DMS153 (cell line): ENCODE measurements at places on chromosomes 1 and 21.

- DNase-seq: no peak
Measured at GRCh38 chr1:157751283-157751682, 25.6 kb downstream of the FCRL2 start.

DNA sequence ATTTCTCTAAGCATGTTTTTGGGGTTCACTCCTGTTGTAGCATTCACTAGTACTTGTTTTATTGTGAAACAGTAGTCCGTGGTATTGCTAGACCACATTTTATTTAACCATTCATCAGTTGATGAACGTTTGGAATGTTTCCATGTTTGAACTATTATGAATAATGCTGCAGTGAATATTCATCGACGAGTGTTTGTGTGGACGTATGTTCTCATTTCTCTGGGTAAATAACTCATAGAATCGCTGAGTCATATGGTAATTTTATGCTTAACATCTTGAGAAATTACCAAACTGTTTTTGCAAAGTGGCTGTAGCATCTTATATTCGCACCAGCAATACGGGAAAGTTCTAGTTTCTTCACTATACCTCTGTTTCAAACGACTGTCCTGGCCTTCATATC is 28.0 kb upstream of the KAZN start:
- DNase-seq: no peak

GRCh38 chr1:27600498-27601175 is 3.3 kb downstream of the AHDC1 start:
- no peak for DNase-seq

GRCh38 chr21:43640400-43640799 is 18.9 kb downstream of the HSF2BP start:
- no peak for DNase-seq

- no peak for DNase-seq
Measured at GRCh38 chr21:41651830-41652229, 115.0 kb downstream of the RIPK4 start.

DNA sequence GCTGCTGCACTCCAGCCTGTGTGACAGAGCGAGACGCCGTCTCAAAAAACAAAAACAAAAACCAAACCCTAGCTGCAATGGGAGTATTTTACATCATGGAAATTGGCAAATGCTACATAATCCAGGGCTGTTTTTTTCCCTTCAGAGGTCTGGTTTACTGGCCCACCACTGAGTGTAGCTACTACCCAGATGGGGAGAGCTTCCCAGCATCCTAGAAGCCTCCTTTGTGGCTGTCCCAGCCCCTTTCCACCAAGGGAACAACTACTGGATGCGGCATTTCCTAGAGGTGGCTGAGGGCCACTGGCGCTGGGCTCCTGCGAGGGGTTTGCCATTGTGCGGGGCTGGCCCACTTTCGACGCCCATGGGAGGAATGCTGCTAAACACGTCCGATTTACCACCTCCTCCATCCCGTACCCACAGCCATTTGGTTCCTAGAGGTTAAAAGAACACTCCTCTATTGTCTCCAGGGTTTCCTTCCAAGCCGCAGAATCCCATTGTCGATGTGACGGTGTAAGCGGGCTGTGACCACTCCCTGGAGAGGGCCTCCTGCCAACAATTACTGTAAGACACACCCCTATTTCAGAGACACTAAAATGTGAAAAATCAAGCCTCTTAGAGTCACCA is 55.4 kb downstream of the RUNX3 start:
- no peak for DNase-seq

GRCh38 chr21:37145635-37146111 is 72.6 kb downstream of the TTC3 start:
- no peak for DNase-seq

DNA sequence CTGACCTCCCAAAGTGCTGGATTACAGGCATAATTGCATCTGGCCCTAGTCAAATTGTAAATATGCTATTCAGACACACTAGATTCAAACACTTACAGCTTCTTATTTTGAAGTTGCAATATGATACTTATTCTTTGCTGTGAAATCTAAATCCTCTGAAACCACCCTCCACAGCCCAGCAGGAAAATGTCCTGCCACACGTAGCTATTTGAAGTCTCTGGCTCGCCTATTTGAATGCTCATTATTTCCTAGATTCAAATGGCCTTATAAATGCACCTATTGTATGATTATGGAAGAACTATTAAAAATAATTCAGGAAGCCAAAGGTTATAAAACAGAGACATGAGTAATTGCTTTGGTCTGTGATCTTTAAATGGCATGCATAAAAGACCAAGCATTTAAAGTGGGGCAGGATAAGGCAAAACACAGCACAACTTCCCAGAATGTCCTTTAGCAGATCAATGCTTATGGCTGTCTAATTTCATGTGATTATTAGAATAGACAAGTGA is 26.6 kb upstream of the FBXO28 start:
- DNase-seq: no peak

- peak; percentile 8 for DNase-seq
Measured at GRCh38 chr1:153805042-153805745, 30.0 kb downstream of the SLC27A3 start.

GRCh38 chr1:176696109-176696508 is 233.1 kb downstream of the PAPPA2 start:
- DNase-seq: peak; percentile 99

- no peak for DNase-seq
Measured at GRCh38 chr1:21082073-21082472, 94.6 kb downstream of the EIF4G3 start.

DNA sequence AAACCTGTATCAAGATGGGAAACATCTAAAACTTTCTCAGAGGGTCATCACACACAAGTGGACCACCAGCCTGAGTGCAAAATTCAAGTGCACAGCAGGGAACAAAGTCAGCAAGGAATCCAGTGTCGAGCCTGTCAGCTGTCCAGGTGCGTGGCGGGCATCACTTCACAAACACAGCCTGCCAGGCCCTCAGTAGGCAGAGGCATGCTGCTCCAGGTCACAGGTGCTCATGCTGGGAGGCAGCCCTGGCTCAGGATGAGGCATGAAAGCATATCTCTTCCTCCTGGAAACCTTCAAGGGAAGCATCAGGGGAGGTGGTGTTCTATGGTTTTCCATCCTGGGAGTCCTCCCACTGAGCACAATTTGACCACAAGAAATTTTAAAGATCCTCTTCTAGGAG is 6.3 kb downstream of the CD2 start:
- no peak for DNase-seq

DNA sequence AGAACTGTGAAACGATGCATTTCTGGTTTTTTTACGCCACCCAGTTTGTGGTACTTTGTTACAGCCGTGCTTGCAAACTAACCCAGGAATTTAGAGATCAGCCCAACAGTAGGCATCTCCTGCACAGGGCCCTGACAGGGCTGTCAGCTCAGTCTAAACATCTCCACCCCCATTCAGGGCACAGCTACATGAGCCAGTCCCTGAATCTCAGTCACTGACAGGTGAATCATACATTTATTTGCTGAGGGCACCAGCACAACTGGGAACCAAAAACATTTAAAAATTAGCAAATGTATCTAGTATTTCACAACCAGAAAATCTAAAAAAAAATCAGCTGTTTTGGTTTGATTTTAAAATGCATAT is 30.7 kb downstream of the PRDX6 start:
- no peak for DNase-seq

GRCh38 chr1:218679391-218679790 is 334.3 kb downstream of the TGFB2 start:
- no peak for DNase-seq

GRCh38 chr21:31397939-31398338 is 53.9 kb upstream of the TIAM1 start:
- DNase-seq: no peak

- no peak for DNase-seq
Measured at GRCh38 chr1:55002686-55003085, 4.0 kb downstream of the BSND start.

GRCh38 chr21:28334407-28334806 is 658.3 kb downstream of the LTN1 start:
- DNase-seq: no peak

GRCh38 chr1:212127221-212127620 is 91.7 kb downstream of the DTL start:
- no peak for DNase-seq

GRCh38 chr1:182080955-182081582 is 19.6 kb upstream of the ZNF648 start:
- no peak for DNase-seq

GRCh38 chr1:67749844-67750690 is 65.1 kb downstream of the GADD45A start:
- DNase-seq: peak; percentile 34

GRCh38 chr1:78121710-78122109 is 75.9 kb downstream of the GIPC2 start:
- no peak for DNase-seq

DNA sequence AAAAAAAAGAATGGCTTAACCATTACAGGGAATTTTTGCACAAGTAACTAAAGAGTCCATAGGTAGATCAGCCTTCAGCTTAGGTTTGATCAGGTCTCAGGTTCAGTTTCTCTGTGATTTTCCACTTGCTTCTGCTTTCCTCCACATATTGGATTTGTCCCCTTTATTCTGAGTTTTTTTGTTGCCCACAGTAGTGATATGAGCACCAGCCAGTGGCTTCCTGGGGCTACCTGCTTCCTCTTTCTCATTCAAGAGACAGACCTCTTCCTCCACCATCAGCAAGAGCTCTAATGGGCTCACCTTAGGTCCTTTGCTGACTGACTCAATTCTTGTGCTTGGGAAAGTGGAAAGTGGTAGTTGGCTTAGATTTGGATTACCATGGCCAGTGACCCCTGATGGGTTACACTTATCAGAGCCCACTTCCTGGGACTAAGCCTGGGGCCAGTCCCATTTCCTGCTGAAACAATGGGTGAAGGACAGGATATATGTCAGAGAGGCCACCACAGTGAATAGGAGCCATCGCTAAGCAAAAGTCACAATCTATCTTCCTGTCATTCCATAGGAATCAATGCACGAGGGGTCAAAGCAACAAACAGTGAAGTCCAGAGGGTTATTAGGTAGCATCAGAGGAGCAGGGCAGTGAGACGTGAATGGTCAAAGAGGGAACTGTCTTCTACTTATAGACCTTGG is 12.8 kb upstream of the PLA2G2E start:
- DNase-seq: no peak

DNA sequence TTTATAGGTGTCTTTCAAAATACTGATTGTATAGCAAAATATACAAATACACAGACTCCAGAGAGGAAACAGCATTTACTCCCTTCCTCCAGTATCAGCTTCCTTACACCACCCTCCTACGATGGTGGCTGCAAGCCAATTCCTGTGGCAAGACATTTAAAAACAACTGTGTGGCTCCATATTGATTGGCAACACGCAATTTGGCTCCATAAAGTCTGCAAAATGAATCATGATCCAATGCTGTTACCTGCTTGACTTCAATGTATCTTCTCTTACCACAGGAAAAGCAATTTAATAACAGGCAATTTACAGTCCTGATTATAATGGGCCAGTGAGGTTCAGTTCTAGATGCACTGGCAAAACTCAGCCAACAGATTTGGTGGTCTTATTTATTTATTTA is 19.7 kb upstream of the ATP6V1G3 start:
- DNase-seq: peak; percentile 38

- DNase-seq: no peak
Measured at GRCh38 chr1:13774121-13774520, 74.1 kb downstream of the PRDM2 start.

GRCh38 chr21:35764077-35764476 is 296.2 kb downstream of the SETD4 start:
- no peak for DNase-seq

DNA sequence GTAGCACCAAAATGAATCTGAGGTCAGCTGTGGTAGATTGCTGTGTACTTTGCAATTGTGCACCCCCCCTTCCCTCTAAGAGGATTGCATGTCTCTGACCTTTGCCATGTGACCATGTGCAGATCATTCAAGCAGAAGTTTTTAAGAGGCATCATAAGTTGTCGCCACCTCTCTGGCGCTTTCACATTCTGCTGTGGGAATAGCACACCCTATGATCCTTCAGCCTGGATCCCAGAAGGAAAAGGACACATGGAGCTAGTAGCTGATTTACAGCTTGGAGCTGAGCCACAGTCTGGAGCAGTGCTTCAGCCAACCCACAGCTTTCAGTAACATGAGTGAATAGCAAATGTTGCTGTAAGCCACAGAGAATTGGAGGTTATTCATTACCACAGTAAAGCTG is 158.5 kb downstream of the TSEN15 start:
- DNase-seq: no peak

DNA sequence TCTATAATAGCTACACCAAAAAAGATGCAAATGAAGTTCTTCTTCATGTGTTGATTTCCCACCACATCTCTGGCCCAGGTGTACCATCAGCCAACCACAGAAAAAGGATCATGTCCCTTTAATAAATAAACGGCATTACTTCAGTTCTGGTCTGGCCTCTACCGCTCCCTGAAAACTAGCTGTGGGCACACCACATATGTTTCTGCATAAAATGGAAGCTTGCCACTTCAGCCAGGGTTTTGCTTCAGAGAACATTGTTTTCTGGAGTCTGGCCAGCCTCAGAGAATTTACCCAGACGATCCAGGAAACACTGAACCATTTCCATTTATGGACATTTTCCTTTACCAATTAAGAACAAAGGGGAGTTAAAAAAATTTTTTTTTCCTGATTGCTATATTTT is 5.8 kb upstream of the LAMC2 start:
- peak; percentile 83 for DNase-seq

- peak; percentile 14 for DNase-seq
Measured at GRCh38 chr1:152917794-152918193, 9.4 kb downstream of the IVL start.

GRCh38 chr1:76231320-76231719 is 156.8 kb downstream of the ST6GALNAC3 start:
- DNase-seq: no peak

DNA sequence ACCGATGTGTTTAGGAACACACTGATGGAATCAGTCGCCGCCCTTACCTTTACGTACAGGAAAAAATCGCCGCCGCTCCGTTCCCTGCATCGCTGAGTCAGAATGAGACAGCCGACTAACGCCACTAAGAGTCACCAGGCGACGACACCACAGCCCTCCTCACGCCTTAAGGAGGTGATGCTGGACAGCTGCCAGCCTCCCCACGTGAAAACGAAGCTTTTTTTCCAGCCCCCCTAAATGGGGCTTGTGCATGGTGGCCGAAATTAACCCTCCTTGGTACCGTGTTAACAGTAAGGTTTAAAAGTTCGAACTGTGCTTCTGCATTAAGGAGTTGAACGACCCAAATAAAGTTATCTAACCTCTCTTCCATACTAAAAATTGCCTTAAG is 511 bp downstream of the DNTTIP2 start:
- DNase-seq: no peak

DNA sequence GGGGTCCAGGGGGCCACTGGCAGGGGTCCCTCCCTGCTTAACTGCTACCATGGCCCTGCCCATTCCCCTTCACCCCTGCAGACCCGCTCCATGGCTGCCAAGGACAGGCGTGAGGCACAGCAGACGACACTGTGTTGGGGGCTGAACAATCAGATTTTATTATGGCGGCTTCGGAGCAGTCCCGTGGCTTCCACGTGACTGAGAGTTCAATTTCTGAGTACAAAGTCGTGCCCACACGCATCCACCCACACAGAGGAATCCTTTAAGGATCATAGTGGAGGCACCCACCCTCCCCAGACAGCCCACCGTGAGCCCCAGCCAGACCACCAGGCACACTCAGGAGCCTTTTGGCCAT is 1.5 kb downstream of the HES5 start:
- DNase-seq: no peak
